CD4-positive, alpha-beta T cell treated with Interleukin-2 at 100 ng/mL for 4 hours (primary cell): ENCODE measurements at places on chromosomes 3 and 15.

DNA sequence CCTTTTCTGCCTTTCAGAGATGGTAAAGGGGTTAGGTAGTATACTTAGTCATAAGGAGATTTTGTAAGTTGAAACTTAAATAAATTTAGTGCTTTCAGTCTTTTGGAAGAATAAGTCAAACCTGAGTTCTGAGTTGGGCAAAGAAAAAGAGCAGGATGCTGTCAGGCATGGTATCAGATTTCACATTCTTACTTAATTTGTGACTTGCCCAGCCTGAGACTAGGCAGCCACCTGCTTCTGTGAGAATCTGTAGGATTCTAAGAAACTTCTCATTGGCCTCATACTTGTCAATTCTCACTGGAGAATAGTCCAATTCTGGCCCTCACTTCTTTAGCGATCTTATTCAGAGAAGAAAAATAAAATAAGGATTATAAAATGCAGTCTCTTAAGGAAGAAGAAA is 577.5 kb downstream of the DIPK2A start:
- no peak for DNase-seq

- no peak for DNase-seq
Measured at GRCh38 chr3:41193794-41194539, 5.3 kb upstream of the CTNNB1 start.

- peak; percentile 4 for DNase-seq
Measured at GRCh38 chr3:177928172-177928873, 607.9 kb upstream of the KCNMB2 start.

GRCh38 chr3:181935915-181936314 is 224.2 kb downstream of the SOX2 start:
- no peak for DNase-seq

GRCh38 chr15:66855041-66855440 is 153.0 kb downstream of the SMAD6 start:
- DNase-seq = no peak

DNA sequence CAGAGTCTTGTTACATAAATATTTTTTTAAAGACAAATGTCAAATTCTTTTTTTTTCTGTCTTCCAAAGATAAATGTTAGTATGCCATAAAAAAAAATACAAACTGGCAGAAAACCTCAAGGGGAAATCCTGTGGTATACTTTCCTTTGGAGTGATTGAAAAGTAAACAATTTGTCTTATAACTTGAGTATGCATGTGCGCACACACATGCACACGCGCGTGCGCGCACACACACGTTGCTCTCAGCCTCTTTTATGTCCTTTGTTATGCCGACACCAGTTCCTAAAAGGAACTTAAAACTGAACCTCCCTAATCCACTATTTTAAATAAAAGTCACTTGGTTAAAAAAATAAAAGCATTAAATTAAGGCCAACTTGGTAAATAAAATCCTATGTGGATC is 58.1 kb downstream of the TGFBR2 start:
- no peak for DNase-seq

GRCh38 chr15:96766366-96766765 is 435.9 kb downstream of the NR2F2 start:
- no peak for DNase-seq

- DNase-seq = no peak
Measured at GRCh38 chr15:24985224-24985623, 30.4 kb downstream of the SNRPN start.

DNA sequence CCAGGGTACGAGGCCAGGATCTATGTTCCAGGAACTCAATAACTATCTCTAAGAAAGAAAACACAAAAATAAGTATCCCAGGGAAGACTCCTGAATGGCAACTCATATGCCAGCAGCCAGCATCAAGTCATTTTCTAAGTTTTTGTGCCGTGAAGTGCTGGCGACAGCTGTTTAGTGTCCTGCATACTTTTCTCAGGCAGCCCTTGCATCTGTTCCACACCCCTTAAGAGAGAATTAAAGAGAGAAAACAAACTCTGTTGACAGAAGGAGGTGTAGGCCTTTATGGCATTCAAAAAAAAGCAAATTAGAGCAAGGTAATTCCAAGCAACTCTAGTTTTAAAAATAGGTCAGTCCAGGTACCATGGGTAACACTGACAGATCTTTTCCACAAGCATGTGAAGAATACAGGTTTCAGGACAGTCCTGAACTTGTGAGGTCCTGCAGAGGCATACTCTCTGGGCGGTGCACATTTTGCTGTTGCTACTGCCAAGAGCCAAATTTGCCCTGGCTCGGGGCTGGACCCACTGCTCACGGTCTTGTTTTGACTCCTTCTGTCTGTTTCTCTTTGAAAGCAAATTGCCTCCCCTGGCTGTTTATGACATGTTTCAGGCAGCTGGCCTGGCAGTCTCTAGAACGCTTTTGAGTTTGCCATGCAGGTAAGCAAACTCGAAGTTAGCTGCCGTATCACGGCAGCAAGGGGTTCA is 252.1 kb upstream of the ADAMTS9 start:
- DNase-seq = no peak

- peak; percentile 67 for DNase-seq
Measured at GRCh38 chr15:41558400-41559238, at the start of gene TYRO3. TYRO3 (plus strand) TSS chr15:41559212; CDS start chr15:41559258, 46 bp downstream.

DNA sequence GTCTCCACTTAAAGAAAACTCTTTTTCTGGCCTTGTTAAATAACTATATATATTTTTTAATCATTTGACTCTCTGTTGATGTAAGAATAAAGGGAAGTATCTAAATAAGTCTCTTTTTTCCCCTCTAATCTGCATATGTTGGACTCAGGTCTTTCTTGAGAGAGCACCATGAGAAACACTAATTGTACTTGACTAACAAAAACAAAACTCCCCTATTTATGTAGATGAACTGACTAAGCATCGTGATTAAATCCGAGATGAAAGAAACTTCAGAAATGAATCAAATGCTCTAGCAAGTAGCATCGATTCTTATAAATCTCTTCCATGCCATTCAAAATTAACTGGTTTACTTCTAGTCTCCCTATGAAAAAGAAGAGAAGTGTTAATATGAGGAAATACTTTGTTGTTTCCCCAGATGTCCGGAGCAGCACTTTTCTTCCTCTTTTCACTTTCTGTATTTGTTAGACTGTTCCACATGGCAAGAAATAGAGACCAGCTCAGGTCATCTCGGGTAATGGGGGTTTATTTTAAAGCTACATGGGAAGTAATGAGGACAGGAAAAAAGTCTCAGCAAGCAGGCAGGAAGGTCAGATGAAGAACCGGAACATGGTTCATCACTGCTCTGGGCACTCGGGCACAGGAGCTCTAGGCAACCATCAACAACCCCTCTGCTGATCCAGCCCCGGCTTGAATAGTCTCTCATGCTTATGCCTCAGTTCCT is 288.3 kb downstream of the CNTN6 start:
- no peak for DNase-seq

DNA sequence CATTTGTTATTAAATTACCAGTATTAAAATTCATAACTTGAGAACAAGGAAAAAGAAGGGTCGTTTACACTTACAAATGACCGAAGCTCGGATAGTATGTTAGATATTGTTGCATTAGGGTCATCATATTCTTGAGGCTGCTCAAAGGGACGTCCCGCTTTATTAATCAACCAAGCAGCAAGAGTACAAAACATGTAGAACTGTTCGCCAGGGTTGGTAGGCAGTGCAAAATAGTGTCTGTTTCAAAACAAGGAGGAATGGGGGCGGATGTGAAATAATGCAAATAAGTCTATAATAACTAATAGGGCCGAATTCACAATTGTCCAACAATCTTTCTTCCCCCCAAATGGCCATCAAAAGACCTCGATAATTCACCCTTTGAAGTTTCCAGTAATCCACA is 2.9 kb downstream of the IFT57 start:
- no peak for DNase-seq

GRCh38 chr3:5055357-5056110 is 66.6 kb upstream of the ARL8B start:
- DNase-seq = no peak

DNA sequence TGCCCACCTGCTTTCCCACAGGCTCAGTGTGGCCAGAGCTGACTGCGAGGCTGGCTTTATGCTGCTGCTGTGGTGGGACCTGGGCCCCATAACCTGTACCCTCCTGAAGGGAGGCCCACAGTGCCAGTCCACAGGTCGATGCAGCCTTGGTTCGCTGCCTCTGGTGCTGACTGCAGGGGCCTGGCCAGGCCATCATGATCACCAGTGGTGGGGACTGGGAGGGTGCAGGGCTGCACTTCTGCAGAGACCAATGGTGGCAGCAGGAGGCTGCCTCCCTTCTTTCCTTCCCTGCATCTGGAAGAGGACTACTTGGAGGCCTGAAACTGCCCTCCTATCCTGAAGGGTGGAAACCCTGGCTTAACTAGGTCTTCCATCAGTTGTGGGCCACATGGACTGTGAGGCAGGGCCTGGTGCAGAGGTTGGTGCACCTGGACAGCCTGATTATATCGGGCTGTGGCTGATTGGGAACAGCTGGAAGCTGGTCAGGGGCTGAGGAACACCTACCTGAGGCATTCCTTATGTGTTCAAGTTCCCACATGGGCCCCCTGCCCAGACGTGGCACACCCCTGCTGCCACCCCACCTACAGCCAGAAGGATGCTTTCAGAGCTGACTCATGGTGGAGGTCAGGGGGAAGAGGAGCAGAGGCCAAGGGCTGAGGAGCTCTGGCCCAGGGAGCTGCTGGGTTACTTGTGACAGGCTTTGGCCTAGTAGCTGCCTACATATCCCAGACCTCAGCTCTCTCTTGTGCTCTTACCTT is 29.8 kb downstream of the POMGNT2 start:
- DNase-seq = no peak

DNA sequence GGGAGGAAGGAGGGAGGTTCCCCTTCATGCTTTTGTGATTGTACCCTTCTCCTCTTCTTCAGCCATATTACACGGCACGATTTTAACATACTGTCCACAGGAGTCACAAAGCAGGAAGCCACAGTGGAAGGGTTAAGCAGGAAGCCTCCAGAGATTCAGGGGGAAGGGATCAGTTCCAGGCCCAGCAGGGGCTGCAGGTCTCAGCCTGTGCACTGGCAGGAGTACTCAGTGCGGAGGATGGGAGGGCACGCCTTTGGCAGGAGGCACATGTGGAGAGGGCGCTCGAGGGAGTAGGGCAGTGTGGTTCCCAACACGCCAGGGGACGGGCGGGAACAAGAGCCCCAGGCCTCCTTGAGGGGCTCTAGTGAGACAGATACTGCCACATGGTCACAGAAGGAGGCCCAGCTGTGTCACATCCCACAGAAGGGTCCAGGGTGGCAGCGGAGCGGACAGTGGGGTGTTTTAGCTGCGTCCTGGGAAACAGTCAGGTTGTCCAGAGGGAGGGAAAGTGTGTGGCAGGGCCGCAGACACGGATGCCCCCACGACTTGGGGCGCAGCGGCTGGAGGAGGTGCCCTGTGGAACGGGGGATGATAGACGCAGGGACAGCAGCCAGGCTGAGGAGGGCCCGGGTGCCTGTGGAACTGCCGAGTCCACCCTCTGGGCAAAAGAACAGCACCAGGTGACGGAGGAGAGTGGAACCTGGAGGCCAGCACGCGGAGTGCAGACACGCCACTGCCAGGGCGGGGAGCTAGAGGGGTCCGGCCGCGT is 77.5 kb downstream of the CHSY1 start:
- no peak for DNase-seq

DNA sequence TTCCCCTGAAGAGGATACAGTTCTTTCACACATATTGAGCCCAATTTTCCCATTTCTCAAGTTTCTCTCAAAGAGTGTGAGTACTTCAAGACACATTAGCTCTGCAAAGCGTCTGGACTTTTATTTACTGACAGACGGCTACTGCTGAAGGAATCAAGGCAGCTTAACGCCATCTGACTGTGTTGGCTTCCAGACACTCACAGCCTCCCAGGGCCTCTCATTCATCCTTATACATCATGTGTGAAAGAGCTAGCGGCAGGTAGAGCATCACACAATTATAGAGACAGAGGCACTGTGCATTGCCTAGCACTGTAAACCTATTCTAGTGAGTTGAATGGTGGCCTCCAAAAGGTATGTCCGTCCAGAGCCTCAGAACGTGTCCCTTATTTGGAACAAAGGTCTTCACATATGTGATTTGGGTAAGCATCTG is 284.1 kb upstream of the STT3B start:
- no peak for DNase-seq

DNA sequence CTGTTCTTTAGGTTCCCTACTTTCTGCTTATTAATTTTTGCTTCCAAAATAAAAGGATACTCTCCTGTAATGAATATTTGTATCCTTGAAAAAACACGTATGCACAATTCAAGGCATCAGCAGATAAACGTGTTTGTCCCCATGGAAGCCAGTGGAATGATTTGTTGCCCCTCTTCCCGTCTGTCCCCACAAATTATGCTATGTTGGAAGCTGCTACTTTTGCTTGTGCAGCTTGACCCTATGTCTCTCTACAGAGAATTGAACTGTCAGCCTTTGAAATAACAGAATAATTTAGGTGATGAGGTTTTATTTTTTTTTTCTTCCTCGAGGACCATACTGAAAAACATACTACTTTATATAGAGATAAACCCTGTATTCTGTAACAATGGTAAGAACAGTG is 401.5 kb upstream of the GOLIM4 start:
- DNase-seq = no peak
